ENCODE measurements at places on chromosomes 3 and 15. TPM values are rescaled to one million over a fixed set of nuclear protein-coding genes. Genes with fewer than 3 reads are reported as not detected.

DNA sequence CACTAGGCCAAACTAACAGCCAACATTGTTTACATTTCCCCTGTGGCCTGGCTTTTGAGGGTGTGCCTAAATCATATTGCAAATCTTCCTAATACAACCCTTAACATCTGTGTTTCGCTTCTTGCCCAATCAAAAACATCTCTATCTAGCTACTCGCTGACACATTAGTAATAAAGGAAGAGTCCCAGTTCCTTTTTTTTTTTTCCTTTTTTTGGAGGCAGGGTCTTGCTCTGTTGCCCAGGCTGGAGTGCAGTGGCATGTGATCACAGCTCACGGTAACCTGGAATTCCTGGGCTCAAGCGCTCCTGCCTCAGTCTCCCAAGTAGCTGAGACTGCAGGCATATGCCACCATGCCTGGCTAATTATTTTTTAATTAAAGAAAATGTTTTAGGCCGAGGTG lies 2.1 kb upstream of the SRPRB start:
- DNase-seq, result no peak

- DNase-seq, result no peak
Measured at GRCh38 chr15:26551473-26551872, 221.4 kb downstream of the GABRB3 start.

DNA sequence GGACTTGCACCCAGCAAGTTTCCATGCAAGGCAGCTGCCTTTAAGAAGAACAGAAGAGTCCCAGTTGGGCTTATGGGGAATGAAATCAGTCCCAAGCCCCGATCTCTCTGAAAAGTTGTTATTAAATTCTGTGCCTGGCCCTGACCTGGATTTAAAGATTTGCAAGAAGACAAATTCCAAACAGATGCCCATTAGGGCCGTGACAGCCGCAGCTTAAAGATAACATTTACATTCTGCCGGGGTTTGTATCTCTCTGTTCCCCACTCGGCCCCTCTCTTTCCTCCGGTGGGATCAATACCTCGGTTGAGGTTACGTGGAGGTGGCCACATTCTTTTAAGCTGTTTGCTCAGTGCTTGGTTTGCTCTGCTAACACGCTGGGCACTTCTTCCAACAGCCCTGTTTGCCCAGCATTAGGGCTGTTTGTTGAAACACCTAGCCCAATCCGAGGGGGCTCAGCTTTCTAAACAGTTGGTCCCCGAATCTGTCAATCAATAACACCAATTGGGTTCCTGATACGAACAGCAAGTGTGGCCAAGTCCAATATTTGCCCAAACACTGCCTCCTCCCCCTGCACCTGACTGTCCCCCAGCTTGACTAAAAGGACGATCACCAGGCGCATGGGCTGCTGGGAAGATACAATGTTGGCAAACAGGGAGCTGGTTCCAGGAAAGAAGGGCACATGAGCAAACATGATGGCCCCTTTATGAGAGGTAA lies 108.6 kb downstream of the RPLP1 start:
- no peak for DNase-seq

GRCh38 chr3:172140499-172141391 lies 101.4 kb downstream of the FNDC3B start:
- peak; percentile 95 for DNase-seq

- no peak for DNase-seq
Measured at GRCh38 chr3:45599984-45600650, 5.6 kb downstream of the LIMD1 start.

DNA sequence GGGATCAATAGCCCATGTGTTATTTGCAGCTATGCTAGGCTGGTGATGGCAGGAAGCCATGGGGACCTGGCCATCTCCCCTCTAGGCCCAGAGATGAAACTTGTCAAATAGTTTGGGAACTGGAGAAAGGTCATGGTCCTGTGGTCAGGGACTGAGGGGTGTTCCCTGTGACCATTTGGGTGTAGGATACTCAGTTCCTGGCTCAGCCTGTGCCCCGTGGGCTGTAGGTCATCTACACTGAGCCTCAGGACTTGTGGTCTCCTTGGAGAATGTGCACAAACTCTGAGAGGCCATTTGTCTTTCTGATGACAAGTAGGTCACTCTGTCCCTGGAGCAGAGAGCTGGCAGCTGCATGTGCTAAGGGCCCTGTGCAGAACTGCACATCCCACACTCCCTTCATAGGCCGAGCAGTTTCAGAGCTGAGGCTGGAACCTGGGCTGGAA lies 17.5 kb downstream of the GASK1A start:
- DNase-seq, result no peak

GRCh38 chr3:197212290-197212689 lies 86.1 kb downstream of the DLG1 start:
- no peak for DNase-seq

GRCh38 chr3:194083637-194084224 lies 52.2 kb upstream of the HES1 start:
- DNase-seq, result no peak

DNA sequence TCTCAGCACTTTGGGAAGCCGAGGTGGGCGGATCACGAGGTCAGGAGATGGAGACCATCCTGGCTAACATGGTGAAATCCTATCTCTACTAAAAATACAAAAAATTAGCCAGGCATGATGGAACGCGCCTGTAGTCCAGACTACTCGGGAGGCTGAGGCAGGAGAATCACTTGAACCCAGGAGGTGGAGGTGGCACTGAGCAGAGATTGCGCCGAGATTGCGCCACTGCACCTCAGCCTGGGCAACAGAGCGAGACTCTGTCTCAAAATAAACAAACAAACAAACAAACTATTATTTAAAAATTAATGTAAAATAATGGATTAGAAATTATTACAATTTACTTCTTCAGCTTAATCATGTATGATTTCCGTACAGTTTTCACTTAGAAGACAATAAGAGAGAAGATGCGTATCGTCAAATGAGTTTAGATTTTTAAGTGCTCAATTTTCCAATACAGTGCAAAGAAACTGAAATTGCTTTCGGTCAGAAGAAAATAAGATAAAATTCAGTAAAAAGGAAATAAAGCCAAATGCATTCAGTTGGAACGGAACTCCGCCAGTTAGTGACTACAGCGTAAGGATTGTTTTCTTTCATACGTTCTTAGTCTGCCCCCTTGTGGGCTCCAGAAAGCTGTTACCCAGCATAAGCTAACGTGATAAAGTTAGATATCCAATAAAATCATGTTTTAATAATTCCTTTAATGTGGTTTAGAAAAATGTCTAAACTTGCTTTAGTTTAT lies 24.8 kb downstream of the AADAC start:
- DNase-seq, result peak; percentile 33

DNA sequence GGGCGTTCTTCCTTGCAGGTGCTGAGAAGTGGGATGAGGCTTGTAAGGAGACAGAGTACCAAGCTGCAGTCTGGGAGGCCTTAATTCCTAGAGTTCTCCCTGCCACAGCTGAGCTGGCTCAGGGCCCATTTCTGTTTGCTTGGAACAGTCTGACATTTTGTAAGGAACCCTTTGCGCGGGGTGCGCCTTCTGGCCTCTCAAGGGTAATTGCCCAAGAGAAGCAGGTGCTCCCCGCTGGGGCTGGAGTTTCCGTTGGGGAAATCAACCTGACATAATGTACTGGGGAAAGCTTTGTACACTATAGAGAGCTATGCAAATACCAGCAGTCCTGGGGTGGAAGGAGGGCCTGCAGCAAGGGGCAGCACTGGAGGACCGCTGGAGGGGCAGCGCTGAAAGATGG lies 83.6 kb downstream of the HMG20A start:
- DNase-seq, result no peak

GRCh38 chr3:71247221-71247957 lies 336.1 kb downstream of the FOXP1 start:
- no peak for DNase-seq

GRCh38 chr3:14148041-14148985 lies 23.5 kb downstream of the TMEM43 start:
- no peak for DNase-seq

GRCh38 chr3:190053919-190054672 lies 66.6 kb downstream of the P3H2 start:
- DNase-seq, result no peak

DNA sequence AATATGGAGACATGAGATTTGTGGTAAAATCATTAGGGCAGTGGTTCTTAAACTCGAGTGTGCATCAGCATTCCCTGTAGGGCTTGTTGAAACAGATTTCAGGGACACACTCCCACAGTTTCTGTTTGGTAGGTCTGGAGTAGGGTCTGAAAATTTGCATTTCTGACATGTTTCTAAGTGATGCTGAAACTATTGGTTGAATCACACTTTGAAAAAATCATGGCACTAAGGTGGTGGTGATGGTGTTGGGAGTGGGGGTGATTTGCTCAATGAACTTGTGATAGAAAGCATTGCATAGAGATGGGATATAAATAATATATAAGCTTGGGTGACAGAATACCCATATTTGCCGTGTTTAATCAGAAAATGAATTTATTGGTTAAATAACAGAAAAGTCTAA lies 11.3 kb downstream of the MITF start:
- DNase-seq, result no peak

DNA sequence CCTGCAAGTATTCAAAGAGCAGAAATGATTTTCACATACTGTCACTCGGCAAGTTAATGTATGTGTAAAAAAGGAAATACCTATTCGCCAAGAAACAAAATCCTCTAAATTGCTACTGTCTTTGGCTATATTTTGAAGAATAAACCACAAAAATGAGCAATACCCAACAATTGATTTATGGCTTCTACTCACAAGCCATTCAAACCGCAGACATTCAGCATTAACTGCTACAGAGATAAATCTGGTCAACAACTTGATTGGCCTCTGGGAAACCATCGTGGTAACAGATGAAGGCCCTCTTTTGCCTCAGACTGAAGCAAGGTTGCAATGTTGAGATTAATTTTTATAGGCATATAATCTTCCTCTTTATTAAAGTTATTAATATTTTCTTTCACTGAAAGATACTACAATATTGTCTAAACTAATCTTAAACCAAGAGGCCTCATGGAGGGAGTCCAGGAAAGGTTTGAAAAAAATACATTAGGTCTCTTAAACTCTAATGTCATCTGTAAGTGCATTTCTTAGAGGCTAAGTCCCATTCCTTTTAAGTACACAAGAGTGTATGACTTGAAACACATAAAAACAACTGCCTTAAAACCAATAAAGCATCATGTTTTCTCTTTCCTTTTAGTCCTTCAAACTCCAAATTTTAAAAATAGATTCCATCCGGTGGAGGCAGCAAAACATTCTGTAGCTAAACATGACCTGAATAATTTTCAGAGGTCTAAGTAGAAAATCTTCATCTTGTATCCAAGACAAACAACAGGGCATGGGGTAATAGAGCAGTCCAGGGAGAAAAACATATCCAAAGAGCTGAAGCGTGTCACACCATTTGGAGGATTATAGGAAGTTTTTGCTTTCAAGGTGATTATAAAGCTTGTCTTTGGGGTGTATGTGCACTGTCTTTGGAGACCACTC lies 162.4 kb upstream of the TGFBR2 start:
- DNase-seq, result no peak

- DNase-seq, result no peak
Measured at GRCh38 chr15:78850941-78851755, 21.5 kb upstream of the MORF4L1 start.

DNA sequence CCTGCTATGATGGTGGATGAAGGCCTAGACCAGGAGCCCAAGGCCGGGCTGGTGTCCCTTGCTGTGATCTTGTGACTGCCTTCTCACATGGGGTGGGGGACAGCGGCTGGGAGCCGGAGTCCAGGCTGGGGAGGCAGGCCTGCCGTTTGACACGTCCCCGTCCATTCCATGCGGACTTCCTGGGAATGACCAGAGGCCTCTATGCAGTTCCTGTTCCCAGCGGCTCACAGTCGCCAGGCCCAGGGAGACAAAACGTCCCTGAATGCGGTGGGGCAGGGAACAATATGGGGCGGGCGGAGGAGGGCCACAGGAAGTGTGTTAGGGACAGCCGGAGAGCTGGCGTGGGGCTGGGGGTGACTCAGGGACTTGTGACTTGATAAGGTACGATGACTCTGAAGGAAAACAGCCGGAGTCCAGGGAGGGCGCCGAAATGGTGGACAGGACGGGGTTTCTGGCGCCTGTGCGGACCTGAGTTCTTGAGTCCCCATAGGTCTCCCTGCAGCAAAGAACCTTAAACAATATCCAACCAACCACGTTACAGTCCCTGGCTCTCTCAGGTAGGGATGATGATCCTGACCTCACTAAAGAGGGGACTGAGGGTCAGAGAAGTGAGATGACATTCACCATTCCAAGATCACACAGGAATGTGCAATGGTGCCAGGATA lies 40.5 kb upstream of the SMAD6 start:
- no peak for DNase-seq

- no peak for DNase-seq
Measured at GRCh38 chr15:101679806-101680205, 27.6 kb upstream of the TM2D3 start.

DNA sequence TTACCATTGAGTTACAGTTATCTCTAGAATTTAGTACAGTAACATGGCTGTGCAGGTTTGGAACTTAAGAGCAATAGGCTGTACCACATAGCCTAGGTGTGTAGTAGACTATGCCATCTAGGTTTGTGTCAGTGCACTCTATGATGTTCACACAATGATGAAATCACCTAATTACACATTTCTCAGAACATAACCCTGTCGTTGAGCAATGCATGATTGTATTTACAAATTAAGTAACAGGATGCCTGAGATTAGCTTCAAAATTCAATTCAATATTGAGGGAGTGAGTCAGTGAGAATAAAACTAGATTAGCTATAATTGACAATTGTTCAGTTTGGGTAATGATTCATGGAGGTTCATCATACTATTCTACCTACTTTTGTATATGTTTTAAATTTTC lies 633.8 kb downstream of the IGSF11 start:
- DNase-seq, result no peak

GRCh38 chr15:76976572-76977270 lies 18.2 kb upstream of the PSTPIP1 start:
- no peak for DNase-seq

GRCh38 chr15:94387849-94388441 lies 156.6 kb downstream of the MCTP2 start:
- no peak for DNase-seq

GRCh38 chr3:64916937-64917336 lies 229.1 kb upstream of the ADAMTS9 start:
- no peak for DNase-seq

DNA sequence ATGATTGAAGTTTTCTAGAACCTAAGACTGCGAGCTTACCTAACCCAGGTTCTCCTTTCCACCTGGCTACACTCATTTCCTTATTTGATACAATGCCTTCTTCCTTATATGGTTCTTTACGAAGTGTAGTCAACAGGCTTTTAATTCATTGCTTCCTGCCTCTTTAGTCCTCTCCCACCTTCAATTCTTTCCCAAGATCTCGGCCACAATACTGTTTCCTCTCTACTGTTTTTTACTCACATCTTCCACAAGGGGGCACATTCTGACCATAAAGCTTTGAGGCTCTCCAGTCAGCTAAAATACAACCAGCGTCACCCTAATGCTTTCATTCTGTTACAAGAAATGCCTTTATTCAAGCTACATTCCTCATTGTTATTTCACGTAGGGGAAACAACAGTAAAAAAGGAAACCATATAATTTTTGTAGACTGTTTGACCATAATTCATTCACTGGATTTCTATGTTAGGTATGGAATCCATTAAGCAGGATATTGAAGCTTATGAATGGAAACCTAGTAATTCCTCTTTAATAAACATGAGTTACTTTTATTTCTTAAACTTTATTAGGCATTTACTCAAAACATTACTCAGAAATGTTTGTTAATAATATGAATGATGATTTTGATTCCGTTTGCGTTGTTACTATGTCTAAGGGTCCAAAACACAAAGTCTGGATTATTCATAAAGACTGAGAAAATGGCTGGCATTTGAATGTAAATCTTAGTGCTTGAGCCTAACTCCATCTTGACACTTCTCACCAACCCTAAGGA lies 29.5 kb upstream of the VEPH1 start:
- peak; percentile 42 for DNase-seq

Gene ACP3
- not detected for total RNA-seq

Gene CATSPER2
- total RNA-seq, result 3.5 TPM

Gene CAND2
- total RNA-seq, result 0.13 TPM

Gene CPNE9
- total RNA-seq, result 0.13 TPM

Gene XCR1
- total RNA-seq, result not detected

Gene EAF1
- total RNA-seq, result 16.1 TPM

Data from Panc1 (cell line).